ENCODE measurements at places on chromosomes 4 and X.
A peak's percentile ranks its signal among the peaks of the same experiment; 100 is the strongest.

DNA sequence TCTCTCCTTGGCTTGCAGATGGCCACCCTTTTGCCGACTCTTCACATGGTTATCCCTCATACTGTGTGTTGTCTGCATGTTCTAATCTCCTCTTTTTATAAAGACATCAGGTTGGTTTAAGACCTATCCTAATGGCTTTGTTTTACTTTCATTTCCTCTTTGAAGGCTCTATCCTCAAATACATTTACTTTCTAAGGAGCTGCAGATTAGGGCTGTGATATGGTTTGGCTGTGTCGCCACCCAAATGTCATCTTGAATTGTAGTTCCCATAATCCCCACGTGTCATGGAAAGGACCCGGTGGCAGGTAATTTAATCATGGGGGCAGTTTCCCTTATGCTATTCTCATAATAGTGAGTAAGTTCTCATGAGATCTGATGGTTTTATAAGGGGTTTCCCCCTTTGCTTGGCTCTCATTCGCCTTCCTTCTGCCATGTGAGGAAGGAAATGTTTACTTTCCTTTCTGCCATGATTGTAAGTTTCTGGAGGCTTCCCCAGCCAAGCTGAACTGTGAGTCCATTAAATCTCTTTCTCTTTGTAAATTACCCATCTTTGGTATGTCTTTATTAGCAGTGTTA is 204.5 kb downstream of the RELL1 start:
- DNase-seq, result no peak

DNA sequence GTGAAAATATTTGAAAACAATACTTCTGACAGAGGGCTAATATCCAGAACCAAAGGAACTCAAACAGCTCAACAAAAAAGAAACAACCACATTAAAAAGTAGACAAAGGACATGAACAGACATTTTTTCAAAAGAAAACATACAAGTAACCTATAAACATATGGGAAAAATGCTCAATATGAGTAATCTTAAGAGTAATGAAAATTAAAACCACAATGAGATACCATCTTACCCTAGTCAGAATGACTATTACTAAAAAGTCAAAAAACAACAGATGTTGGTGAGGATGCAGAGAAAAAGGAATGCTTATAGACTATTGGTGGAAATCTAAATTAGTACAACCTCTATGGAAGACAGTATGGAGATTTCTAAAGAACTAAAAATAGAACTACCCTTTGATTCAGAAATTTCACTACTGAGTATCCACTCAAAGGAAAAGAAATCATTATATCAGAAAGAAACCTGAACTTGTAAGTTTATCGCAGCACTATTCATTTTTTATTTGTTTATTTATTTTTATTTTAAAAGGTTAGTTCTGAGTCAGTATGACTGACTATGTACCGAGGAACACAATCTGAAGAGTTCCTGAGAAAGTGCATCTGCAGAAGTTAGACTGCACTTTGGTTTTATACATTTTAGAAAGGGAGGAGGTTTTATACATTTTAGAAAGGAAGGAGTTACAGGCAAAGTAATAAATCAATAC is 231.3 kb downstream of the INPP4B start:
- no peak for DNase-seq

GRCh38 chrX:37083880-37084279 is 75.7 kb downstream of the FAM47C start:
- DNase-seq, result no peak

DNA sequence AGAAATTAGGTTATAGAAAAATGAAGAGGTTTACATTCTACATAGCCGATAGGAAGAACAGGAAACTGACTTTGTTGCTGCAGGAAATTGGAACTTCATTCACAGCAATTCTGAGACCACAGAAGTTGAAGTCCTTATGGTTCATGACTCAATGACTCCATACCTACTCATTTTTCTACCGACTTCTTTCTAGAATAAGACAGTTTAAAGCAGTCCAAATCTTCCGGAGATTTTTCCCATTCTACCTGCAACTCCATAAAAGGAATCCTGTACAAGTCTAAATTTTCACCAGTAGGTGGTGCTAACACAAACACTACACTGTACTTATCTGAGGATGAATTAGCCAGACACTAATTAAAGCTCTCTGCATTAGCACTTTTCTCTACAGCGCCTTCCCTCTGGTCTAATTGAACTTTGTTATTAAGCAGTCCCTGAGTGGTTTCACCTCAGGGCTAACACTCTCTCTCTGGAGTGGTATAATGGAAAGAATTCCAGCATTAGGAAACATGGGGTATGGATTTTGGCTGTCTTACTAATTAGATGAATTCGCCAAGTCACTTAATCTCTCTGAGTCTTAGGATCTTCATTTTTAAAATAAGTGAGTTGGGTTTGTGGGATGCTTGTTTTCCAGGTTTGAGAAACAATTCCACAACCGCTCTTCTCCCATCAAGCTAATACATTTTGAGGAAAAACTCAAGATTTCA is 167.9 kb downstream of the SMIM20 start:
- DNase-seq, result peak; percentile 53

DNA sequence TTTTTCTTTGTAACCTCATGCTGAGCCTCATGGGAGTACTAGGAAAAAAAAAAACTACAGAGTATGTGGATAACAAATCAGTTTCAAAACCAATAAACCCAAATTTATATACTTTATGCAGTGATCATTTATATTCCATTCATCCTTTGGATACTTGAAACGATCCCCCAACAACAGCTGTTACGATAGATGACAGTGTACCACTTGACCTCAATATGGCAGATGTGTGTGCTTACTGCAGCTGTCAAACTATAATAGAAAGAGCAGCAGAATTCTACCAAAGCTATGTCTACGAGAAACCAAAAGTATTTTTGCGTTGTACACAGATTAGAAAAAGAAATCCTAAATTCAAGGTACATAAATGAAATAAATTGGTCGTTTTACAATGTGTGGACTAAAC is 337.8 kb downstream of the PDGFC start:
- no peak for DNase-seq

- DNase-seq, result no peak
Measured at GRCh38 chrX:152072236-152072635, 66.1 kb downstream of the MAGEA10 start.

GRCh38 chrX:107700790-107701189 is 72.5 kb downstream of the PRPS1 start:
- no peak for DNase-seq

GRCh38 chrX:71992711-71993110 is 82.1 kb downstream of the NHSL2 start:
- no peak for DNase-seq

DNA sequence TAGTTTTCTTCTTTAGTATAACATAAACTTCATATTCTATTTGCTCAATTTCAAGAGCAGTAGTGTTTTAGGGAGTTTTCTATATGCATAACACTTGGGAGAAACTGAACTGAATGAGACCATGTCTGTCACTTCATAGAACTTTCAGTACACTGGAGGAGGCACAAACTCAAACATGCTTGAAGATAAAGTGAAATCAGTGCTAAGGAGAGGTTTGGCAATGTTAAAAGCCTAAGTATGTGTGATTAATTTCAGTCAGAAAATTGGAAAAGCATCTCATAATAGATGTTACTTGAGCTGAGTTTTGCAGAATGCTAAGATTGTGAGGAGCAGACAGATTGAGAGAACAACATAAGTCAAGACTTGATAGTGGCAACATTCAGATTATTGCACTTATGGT is 411.2 kb upstream of the HS3ST1 start:
- DNase-seq, result no peak

DNA sequence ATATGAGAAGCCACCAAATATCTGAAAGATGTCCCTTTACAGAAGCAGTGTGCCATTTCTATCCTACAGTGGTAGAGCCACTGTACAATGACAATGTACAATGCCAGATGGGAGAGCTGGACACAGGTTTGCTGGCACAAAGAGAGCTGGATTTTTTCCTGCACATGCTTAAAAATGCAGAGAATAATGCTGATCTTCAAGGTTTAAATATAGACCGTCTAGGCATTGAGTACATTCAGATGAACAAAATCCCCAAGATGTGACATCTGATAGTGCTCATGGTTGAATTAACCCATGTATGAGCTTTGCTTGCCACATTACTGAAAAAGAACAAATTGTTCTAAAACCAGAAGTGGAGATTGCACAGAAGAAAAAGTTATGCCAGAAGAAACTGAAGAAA is 11.7 kb downstream of the ADGRL3 start:
- no peak for DNase-seq

- DNase-seq, result no peak
Measured at GRCh38 chrX:94288972-94289371, 615.0 kb downstream of the FAM133A start.

DNA sequence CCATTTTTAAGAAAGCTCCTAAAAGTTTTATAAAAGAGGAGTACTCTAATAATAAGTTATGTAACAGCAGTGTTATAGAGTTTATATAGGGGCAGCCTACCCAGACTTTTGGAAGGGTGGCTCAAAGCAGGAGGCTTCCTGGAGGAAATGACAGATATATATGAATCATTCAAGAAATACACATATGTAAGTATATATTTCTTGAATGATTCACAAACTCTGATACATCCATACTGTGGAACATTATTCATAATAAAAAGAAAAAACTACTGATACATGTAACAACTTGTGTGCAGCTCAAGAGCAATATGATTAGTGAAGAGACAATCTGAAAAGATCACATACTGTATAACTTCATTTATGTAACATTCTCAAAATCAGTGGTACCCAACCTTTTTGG is 166.2 kb downstream of the WDFY3 start:
- no peak for DNase-seq
